ENCODE measurements at places on chromosomes 2 and 18.

DNA sequence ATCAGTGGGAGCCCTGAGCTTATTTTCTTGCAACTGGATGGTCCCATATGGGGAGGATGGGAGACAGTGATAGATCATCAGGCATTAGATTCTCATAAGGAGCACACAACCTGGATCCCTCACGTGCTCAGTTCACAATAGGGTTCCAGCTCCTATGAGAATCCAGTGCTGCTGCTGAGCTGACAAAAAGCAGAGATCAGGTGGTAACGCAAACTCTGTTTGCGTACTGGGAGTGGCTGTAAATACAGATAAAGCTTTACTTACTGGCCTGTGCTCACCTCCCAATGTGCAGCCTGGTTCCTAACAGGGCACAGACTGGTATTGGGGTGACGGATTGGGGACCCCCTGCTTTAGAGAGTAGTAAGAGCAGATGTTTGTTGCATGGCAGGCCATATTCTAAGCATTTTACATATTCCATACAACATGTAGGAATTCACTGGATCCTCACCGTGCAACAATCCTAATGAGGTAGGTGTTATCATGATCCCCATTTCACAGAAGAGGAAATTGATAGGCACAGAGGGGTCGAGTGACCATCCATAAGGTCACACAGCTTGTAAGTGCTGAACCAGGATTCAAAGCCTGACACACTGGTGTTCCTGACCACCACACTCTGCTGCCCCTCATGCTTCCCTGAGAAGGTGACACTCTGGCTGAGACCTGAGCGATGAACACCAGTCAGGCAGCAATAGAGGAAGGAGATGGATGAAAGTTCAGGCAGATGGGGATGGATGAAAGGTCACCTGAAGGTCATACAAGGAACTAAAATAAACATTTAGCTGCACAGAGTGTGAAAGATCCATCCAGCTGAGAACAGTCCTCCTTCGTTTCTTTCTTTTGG lies 15.7 kb upstream of the MAT2A start:
- DNase-seq: no peak

DNA sequence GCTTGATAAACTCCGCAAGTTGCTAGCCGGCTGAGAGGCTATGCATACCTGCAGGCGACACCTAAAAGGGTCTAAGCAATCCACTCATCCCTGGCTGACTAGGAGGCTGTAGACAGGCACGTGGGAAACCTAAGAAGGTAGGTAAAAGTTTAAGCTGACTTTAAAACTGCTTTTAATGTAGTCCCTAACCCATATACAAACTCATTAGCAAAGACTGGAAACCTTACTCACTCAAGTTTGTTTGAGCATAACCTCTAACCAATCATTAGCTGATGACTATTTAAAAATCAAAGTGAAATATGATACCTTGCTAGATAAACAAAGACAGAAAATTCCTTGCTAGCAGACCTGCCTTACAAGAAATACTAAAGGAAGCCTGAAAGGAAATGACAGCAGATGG lies 106.4 kb downstream of the EXOC6B start:
- no peak for DNase-seq

DNA sequence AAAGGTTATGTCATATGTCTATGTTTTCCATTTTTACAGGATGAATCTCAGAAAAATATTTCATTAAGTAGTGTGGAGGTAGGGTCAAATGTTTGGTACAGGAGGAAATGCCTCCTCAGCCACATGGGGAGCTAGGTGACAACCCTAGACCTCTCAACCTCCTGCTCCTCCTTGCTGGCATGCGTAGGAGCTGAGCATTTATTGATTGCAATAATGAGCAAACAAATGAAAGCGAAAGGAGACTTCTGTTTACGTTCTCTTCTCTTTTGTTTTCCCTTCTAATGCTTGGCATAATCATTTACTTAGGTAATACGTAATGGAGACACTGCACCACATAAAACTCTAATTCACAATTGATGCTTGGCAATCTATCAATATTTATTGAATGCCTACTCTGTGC lies 95.1 kb upstream of the CCBE1 start:
- DNase-seq: no peak

DNA sequence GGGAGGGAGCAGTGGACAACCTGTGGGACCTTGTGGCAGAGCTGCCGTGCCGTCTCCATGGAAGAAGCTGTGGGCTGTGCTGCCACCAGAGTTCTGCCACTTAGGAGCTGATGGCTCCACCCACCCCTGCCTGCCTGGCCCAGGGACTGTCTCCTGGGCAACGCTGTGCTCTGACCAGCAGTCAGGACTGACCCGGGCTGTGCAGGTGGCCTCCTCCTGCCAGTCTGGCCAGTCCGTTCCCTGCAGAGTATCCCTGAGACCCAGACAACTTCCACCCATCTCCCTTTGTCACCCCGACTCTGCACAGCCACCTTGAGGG lies 12.8 kb downstream of the ASIC4 start:
- DNase-seq: no peak

- no peak for DNase-seq
Observed at GRCh38 chr2:79103214-79103613, 15.4 kb upstream of the REG1B start.

- no peak for DNase-seq
Observed at GRCh38 chr18:21177822-21178221, 64.2 kb upstream of the GREB1L start.

- no peak for DNase-seq
Observed at GRCh38 chr2:151020411-151020810, 241.3 kb downstream of the RBM43 start.

DNA sequence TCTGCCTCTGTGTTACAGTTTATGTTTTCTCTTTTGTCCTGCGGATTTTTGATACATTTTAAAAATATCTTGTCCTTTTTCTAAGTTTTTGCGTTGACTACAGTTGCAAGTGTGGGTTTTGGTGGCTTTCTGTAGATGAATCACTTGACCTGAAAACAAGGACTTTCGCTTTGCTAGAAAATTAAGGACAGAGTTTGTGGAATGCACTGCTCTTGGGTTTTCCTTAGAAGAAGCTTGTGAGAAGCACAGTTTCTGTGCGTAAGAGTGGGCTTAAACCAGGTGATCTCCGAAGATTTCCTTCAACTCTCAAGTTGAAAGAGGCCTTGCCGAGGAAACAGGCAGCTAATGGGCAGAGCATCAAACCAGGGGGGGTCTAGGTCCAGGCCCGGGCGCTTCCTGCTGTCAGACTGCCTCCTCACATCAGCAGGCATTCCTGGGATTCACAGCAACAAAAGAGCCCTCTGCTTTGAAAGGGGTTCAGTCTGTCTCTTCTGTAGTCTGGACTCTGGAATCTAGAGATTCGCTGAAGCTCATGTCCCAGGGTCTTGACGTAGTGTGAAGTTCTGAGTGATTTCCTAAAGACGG lies 17.3 kb downstream of the NCK2 start:
- DNase-seq: no peak

DNA sequence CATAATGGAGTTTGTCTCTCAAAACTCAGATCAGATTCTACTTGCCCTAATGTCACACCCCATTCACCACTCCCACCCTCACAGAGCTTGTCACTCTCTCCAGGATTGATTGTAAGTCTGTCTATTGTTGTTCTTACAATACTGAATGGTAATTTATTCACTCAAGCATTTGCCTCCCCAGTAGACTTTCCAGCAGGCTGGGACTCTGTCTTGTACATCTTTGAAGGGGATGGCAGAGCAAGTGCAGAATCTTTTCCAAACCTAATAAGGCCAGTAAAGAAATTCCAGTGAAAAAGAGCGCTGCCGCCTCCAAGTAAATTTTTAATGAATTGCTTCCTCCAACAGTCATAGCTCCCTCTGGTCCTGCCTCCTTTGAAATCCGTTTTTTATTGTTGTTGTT lies 56.9 kb downstream of the RBM43 start:
- DNase-seq: no peak

- peak; percentile 77 for DNase-seq
Observed at GRCh38 chr2:102057502-102058292, 65.9 kb downstream of the IL1R2 start.

GRCh38 chr2:96324721-96325040 lies 436 bp upstream of the ITPRIPL1 start:
- DNase-seq: no peak

DNA sequence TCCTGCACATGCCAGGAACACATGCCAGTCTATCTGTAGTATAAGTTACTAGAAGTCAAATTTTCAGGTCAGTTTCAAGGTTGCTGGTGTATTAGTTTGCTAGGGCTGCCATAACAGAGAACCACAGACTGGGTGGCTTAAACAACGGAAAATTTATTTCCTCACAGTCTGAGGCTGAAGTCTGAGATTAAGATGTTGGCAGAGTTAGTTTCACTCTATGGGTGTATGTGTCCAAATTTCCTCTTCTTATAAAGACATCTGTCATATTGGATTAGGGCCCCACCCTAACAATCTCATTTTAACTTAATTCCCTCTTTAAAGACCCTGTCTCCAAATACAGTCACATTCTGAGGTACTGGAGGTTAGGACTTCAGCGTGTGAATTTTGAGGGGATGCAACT lies 26.5 kb downstream of the B3GNT7 start:
- DNase-seq: no peak

DNA sequence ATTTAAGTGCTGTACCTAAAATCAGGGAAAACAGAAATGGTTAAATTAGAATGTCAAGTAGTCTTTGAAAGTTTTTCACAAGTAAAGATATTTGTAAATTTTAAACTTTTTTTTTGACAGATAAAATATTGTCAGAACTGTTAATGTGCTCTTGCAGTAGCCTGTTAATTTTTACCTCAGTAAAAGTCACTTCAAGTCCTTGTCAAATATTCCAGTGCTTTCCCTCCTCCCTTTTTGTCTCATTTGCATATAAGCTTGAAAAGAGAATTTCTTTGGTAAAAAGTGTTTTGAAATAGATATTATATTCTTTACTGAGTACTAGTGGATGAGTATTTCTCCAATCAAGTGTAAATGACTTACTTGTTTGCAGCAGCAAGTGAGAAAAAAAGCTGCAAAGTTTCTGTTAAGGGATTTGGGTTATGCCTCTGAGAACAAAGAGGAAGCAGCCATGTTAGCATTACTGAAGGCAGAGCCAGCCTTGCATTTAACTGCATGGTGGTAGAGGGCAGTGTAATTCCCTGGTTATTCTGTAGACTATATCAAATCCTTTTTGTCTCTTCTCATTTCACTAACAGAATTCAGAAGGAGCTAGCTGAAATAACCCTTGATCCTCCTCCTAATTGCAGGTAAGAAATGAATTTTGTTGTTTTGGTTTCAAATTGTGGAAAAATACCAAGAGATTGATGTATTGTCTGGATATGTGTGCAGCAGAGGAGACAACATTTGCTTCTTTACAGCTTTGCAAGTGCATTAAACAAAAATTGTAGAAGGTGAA lies 3.2 kb downstream of the UBE2E3 start:
- peak; percentile 57 for DNase-seq

DNA sequence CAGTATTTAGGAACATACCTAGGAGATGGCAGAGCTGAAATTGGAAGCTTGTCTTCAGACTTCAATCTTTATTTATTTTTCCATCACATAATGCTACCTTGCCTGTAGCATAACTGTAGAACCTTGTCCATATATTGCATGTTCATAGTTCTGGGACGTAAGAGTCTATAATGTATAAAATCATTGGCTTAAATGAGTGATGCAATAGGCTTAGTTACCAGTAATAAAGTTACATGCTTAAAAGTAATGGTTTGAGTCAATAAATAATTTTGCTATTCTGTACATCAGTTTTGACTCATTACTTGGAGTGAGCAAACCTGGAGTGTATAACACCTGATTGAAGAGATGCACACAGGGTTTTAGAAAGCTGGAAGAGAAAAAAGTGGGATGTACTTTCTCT lies 229.3 kb downstream of the CDCA7 start:
- DNase-seq: no peak

- DNase-seq: no peak
Observed at GRCh38 chr18:12288403-12288755, 19.7 kb upstream of the TUBB6 start.

- no peak for DNase-seq
Observed at GRCh38 chr2:124250433-124250832, 225.3 kb downstream of the CNTNAP5 start.

- peak; percentile 63 for DNase-seq
Observed at GRCh38 chr18:34947711-34948125, 93.5 kb upstream of the MAPRE2 start.

- DNase-seq: peak; percentile 2
Observed at GRCh38 chr2:224849264-224849663, 133.1 kb upstream of the CCDC195 start.

- no peak for DNase-seq
Observed at GRCh38 chr2:98944775-98945174, 8.8 kb upstream of the CRACDL start.

GRCh38 chr2:73176881-73177644 lies 25.3 kb upstream of the NOTO start:
- peak; percentile 72 for DNase-seq

GRCh38 chr2:182248362-182248761 lies 178.5 kb downstream of the PDE1A start:
- no peak for DNase-seq

DNA sequence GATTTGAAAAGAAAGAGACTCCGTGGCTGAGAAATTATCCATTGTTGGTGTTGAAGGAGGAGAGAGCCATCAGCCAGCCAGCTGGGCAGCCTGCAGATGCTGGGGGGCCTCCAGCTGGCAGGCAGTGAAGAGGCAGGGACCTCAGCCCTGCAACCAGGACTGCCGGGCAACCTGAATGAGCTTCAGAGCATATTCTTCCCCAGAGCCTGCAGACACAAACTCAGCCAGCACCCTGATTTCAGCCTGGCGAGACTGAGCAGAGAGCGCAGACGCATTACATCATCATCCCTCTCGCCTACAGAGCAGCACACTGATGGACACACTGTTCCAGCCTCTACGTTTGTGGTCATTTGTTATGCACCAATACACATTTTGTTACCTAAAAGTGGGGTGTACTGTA lies 150.7 kb upstream of the RAB6C start:
- DNase-seq: no peak
